ENCODE measurements at places on chromosomes 7 and 10.

GRCh38 chr7:68892236-68892635, 706.0 kb upstream of the AUTS2 start:
- DNase-seq = no peak

GRCh38 chr10:132570771-132571649, 33.4 kb downstream of the INPP5A start:
- peak; percentile 65 for DNase-seq

- DNase-seq = no peak
Measured at GRCh38 chr10:4069491-4069890, 284.5 kb upstream of the KLF6 start.

DNA sequence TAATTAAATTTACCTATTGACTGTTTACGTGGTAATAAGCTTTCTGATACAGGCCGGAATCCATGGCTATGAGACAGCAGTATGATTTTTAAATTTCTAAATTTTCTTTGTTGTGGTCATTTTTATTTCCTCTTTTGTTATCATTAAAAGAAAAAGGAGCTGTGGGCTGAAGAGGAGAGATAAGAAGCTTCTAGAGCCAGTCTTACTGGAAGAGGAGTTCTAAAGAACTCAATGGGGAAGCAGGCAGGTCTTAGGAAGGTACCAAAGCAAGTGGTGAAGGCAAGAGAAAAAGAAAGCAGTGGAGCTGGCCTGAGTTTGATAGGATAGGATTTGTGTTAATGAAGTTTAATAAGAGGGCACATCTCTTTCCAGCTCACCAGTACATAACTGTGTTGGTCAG, 1187.8 kb downstream of the CNTNAP2 start:
- no peak for DNase-seq

DNA sequence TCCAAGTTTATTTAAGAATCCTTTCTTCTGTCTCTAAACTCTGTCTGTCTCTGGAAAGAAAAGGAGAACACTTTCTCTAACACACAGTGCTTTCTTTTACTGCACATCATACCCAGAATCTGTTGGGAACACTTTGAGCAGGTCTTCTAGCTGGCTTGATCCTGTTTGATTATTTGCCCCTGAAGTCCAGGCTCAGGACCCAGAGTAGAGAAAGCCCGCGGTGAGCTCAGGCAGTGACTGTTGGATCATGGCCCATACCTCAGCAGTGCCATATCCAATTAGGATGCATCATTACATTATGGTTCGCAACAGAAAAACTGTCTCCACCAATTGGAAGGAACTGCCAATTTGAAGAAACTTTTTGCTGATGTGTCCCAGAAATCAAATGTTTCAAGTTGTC, 51.4 kb downstream of the ATOH7 start:
- no peak for DNase-seq

GRCh38 chr10:44385026-44385695, at the start of gene CXCL12:
CXCL12 (minus strand) TSS chr10:44385097; CDS start chr10:44385005, 92 bp downstream.
- no peak for DNase-seq

- peak; percentile 61 for DNase-seq
Measured at GRCh38 chr7:104956753-104957450, 57.1 kb upstream of the KMT2E start.

DNA sequence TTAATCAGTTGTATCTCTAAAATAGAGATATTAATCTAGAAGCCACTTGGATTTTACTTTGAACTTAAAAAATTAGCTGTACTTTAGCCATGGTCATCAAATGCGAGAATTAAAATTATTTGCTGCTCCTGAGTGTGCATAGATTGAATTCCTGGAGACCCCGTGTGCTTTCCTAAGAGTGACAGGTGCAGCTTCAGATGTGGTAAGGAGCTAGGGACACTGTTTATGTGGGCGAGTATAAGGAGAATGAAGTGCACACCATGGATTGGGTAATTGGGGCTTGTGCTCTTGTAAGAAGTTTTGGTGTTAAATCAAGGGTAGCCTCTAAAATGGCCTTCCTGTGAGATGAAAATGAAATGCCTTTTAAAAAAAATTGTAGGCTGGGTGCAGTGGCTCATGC, 9.8 kb downstream of the PLCE1 start:
- DNase-seq = no peak

DNA sequence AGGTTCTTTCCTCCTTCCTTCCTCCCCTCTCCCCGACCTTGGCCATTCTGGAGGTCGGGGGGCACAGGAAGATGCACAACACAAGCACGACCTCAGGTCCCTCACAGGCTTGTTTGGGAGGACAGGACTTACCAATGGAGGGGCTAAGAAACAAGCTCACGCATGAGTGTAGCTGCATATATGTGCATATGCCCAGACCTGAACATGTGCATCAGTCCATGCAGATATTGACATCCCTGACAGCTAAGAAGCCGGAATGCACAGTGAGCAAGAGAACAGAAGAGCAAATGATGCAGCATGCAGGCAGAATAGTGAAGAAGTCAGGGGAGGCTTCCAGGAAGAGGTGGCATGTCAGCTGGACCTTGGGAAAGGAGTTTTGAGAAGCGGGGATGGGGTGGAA, 28.7 kb downstream of the ADCYAP1R1 start:
- DNase-seq = no peak

- DNase-seq = no peak
Measured at GRCh38 chr10:47404446-47404845, 20.4 kb upstream of the ZNF488 start.

- DNase-seq = no peak
Measured at GRCh38 chr10:97060441-97061084, 125.2 kb downstream of the SLIT1 start.

DNA sequence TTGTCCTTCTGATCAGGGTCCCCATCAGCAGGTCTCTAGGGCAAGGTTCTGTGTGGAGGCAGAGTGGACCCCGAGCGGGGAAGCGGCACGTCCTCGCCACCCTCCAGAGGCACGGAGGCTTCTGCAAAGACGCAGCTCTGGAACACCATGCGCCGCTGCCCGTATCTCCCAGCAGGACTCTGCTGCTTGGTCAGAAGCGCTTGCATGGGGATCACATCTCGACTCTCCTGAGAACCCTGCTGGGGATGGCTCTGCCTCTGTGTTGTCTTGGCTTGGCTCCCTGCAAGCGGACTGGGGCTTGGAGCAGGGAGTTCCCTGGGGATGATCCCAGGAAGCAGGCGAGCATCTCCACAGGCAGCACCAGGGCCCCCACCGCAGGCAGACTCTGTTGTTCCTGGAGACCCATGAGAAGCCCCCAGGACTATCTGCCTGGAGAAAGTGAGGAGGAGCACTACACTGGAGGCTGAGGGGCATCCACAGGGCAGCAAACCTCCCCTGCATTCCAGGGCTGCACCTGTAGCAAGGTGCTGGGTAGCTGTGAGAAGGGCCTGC, 520.5 kb downstream of the GLRX3 start:
- no peak for DNase-seq

GRCh38 chr7:135537905-135538304, 19.8 kb upstream of the NUP205 start:
- no peak for DNase-seq

DNA sequence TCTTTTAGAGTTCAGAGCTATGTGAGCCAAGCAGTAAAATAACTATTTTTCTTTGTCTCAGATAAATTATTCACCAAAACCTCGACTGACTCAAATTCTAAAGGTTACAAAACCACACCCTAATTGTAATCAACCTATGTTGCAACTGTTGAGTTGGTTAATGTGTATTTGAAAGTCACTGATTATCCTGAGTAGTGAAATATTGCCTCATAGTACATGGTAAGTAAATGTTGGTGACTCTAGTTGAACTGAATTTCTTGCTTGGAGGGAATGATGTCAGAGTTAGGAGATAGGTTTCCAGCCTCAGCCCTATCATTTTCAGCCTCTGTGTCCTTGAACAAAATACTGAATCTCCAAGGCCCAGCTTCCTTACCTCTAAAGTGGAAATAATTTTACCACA, 3.0 kb upstream of the CYP2C18 start:
- DNase-seq = no peak

- no peak for DNase-seq
Measured at GRCh38 chr7:146542101-146542500, 425.5 kb downstream of the CNTNAP2 start.

DNA sequence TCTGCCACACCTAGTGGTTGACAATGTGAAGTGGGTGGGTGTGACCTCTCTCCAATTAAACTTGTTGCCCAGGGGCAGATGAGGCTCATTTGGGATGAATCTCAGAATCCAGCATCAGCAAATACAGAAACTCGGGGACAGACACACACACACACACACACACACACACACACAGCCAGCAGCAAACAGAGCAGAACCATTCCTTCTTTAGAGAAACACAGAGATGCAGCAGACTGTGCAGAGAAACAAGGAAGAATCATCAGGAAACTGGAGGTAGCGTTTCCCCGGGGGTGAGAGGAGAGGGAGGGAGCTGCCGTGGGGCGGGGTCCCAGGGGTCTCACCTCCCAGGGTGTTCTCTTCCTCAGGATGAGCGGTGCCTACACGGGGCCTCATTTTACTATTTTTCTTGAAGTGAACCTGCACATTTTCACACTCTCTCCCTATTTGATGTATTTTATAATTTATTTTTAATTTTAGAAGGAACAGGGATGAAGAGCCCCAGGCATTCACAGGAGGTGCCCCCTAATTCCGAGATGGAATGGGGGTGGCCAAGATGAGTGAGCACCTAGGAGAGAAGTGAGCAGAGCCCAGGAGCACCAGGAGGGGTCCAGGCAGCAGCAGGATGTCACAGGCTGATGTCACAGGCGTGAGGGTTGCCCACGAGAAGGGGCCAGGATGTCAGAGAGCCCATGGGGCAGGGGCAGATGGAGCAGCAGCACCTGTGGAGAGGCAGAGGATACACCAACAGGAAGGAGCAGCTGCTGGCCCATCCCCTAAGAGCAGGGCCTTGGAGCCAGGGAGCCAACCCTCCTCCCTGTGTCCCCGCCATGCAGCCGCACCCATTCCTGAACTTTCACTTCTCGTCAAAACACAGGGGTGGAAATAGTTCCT, 85.3 kb upstream of the PPP2R2D start:
- no peak for DNase-seq

DNA sequence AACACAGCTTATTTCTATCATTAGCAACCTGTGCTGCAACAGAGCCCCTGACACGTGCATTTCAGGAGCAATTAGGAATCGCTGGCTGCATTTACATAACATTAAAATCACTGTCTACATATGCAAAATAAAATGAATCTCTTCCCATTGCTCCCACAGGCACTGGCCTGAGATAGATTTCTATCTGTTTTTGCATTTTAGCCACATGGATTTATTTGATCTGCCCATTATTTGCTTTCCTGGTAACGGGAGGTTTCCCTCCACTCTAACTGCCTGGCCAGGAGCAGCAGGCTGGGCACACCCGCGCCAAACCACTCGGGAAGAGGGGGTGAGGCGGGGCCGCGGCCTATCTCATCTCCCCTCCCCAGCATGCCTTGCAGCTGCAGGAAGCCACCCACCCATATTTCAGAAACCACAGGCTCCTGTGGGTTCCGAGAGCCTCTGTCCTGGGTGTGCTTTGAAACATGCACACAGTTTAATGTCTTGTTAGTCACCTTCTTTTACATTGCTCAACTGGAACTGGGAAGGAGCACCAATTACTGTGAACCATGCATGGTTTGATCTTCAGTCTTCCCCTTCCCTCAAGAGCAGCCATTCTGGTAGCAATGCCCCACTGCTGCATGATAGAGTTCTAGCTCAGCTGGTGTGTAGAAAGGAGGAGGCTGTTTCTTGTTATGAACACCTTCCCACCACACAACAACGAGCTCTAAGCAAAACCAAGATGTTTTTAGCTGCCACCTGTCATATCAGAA, 37.7 kb upstream of the IKZF1 start:
- peak; percentile 59 for DNase-seq

DNA sequence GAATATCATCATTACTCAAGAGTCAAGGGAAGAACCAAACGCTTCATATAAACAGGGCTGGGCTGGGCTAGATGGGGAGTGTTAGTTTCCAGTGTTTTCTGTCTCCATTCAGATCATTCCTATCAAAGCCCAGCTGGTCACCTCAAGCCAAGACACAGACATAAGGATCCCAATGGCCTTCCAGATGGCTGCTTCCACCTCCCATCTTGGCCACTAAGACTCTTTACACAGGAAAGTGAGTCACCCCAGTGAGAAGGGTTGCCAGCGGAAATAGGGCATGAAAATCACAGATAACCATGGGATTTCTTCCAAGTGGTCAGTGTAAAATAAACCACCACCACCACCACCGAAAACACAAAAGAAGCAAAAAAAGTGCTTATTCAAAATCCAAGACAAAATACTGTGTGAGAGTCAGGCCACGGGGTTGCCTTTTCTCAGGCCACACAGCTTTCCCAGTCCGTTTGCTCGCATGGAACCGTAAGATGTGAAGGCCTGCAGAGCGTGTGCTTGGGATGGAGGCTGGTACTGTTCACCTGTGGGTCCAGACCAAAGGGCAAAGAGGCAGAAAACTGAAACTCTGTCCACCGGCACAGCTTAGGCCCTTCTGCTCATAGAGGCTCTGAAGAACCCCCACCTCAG, 5.6 kb downstream of the PRSS2 start:
- DNase-seq = no peak

GRCh38 chr10:47288236-47288635, 11.8 kb upstream of the GDF10 start:
- no peak for DNase-seq

DNA sequence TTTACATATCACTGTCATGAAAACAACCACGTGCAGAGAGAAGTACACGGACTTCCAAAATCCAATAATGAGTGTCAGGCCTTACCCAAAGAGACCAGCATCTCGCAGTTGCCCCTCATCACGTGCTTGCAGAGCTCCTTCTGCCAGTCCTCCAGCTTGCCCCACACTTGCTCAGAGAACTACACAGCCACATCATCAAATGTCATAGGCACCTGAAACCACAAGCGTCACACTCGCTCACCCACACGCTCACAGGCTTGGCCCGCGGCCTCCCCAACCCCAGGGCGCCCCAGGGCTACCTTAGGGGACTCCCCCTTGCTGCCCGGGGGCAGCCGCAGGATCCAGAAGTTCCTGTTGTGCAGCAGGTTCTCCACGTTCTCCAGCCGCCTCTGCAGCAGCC, 123.4 kb upstream of the ZNF746 start:
- DNase-seq = peak; percentile 55

DNA sequence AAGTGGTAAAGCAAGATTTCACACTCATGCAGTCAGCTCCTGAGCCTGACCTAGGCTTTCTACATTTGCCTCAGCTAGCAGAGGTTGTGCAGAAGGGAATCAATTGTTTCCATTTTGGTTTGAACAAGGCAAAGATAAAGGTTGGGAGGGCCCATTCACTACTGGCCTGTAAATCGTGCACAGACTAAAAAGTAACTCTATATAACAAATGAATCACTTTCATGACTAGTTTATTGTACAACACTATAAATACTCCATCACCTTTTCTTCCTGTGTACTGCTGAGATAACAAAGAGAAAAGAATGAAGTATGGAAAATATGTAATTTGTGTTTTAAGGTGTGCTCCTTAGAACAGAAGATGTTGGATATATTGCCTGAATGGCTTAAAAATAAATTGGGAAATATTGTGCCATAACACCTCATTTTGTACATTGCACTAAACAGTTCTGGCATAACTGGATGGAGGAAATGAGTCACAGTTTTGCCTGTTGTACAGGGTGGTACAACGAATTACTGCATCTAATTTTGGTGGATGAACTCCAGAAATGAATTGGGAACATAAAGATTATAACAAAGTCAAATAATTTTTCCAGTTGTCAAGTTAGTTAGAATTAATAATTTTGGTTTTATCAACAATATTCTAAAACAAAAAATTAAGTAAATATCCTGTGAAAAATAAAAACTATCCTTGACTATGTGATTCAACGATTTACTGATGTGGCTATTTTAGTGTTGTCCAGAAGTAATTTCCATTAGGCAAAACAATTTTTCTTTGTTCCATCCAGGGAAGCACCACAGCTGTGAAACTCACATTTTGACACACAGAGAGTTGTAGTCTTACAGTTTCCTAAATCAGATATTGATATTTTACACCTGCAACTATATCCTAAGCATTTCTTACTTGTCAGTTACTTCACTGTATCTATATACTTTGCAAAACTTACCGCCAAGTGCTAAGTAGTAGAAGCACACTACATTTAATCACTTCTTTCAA, 18.0 kb downstream of the SEMA3C start:
- DNase-seq = no peak
